ENCODE measurements at places on chromosomes 4 and X.

DNA sequence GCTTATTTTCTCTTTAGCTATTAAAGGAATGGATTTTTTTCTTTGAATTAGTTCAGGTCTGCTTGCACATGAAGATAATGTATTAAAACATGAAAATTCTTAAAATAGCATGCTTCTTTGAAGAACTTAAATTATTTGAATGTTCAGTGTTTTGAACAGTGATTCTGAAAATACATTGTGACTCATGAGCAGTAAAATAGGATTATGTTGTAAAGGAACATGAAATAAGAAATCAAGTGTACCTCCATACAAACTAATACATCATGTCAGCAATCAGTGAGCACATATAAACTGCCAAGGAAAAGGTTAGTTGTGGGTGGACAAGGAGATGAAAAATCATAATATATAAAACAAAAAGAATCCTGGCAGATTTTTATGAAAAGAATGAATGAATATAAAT lies 66.1 kb downstream of the SNX25 start:
- DNase-seq: no peak

GRCh38 chrX:130523460-130524394 lies 121.9 kb downstream of the RBMX2 start:
- no peak for DNase-seq

- DNase-seq: no peak
Observed at GRCh38 chrX:130100180-130100579, 10.1 kb downstream of the ELF4 start.

DNA sequence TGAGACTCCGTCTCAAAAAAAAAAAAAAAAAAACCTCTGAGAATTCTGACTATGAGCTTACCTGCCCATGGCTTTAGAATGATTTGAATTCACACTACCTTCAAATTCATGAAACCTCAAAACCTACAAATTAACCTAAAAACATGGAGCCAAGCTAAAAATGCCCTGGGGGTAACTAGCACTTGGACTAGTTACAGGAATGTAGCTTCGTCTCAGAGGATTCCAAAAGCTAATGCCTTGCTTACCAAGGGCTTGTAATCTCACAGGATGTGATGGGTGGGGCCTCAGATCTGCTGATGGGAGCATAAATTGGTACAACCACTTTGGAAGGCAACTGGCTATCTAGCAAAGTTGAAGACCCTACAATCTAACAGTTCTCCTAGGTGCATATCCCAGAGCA lies 79.4 kb upstream of the SPRY1 start:
- DNase-seq: no peak

GRCh38 chrX:153032397-153033118 lies 23.7 kb upstream of the PNMA3 start:
- DNase-seq: peak; percentile 35

DNA sequence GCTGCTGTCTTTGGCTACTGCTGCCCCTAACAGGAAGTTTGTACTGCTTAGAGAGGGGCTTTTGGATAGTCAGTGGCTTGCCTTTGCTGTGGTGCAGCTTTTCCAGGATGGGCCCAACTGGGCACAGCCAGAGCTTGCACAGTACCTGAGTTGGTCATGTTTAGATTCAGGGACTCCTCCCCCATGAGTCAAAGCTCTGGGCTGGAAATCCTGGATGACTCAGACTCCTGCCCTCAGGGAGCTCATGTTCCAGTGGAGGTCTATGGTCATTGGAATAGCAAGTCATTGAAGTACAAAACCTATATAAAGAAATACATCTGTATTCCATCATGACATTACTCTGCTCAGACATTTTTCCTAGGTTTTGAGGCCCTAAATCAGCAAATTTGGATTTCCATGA lies 66.7 kb upstream of the PJA1 start:
- DNase-seq: no peak

DNA sequence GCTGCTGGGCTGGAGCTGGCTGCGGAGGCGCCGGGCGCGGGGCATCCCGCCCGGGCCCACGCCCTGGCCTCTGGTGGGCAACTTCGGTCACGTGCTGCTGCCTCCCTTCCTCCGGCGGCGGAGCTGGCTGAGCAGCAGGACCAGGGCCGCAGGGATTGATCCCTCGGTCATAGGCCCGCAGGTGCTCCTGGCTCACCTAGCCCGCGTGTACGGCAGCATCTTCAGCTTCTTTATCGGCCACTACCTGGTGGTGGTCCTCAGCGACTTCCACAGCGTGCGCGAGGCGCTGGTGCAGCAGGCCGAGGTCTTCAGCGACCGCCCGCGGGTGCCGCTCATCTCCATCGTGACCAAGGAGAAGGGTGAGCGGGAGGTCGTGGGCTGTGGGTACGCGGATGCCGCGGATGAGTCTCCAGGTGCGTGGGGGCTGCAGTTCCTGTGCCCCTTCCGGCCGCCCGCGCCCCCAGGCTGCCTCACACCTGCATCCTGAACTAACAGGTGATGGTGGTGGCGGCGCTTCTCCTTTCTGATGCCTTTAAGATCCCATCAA lies 499 bp downstream of the CYP2U1 start:
- DNase-seq: peak; percentile 3

GRCh38 chr4:5900844-5901243 lies 8.0 kb upstream of the CRMP1 start:
- no peak for DNase-seq

- DNase-seq: no peak
Observed at GRCh38 chrX:154325541-154325940, 29.9 kb downstream of the TKTL1 start.

- DNase-seq: no peak
Observed at GRCh38 chr4:162770761-162771490, 395.8 kb downstream of the NAF1 start.

DNA sequence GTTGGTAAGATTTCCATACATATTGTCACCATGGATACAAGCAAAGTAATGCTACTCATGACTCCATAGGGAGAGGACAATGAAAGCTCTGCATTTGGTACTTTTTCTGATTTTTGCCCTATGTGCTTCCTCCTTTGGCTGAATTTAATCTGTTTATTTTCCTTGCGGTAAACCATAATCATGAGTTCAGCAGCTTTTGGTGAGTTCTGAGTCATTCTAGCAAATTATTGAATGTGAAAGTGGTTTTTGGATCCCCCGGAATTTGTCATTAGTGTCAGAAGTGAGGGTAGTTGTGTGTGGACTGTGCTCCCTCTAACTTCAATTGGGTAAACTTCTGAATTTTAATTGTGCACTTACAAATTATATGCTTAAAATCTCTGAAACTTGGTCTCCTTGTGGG lies 170.3 kb downstream of the MOSPD2 start:
- no peak for DNase-seq

GRCh38 chr4:139247241-139247640 lies 32.8 kb downstream of the MGARP start:
- no peak for DNase-seq

GRCh38 chrX:101950581-101950980 lies 18.8 kb upstream of the ZMAT1 start:
- DNase-seq: no peak

GRCh38 chr4:5139141-5139540 lies 87.9 kb downstream of the STK32B start:
- no peak for DNase-seq

- no peak for DNase-seq
Observed at GRCh38 chrX:107677501-107677901, 49.2 kb downstream of the PRPS1 start.

- DNase-seq: no peak
Observed at GRCh38 chrX:108261549-108262203, 170.1 kb downstream of the ATG4A start.

GRCh38 chr4:118033148-118034052 lies 886 bp upstream of the NDST3 start:
- DNase-seq: no peak

DNA sequence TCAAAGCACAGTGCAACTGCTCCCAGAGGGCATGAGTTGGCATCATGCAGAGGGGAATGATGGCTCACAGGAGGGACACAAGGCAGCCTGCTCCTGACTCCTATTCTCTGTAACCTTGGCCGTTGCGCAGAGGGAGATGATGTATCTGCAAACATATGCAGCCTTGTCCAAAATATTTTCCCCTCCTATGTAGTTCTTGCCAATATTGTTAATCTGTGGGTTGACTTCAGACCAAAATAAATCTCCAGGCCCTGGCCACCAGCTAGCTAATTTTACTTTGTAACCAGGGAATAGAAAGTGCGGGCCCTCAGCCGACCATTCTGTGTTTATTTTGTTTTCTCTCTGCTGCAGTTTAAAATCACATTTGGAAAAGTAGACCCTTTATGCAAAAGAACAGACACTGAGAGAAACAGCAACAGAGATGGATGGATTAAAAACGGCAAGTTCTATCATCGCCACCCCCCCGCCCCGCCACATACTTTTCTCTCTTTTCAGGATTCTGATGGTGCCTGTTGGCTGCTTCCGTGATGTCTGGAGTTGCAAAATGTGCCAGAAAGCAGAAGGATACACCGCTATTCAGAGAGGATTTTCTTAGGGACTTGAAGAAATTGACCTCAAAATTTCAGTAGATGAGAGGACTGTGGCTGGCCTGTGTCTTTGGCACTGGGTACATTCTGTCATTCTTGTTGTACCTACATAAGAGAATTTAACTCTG lies 185.3 kb upstream of the BCOR start:
- DNase-seq: no peak

- DNase-seq: no peak
Observed at GRCh38 chrX:145923376-145923775, 105.7 kb downstream of the SLITRK2 start.

DNA sequence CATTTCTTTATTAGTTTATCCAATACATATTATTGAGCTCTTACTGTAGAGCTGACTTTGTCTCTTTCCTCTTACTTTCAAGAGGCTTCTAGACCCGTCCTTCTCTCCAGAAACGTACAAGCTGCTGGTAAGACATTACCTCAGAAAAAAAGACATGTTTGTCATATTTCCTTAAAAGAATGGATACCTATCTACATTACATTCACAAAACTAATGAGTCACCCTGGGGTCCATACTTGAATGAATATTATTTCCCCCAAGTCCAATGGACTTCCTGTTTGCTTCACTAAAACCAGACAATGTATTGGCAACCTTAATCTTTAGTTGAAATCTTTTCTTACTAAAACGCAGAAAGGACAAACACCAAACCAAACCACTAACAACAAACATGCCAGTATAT lies 176.5 kb upstream of the CLNK start:
- no peak for DNase-seq

- no peak for DNase-seq
Observed at GRCh38 chr4:113524505-113525186, 236.9 kb downstream of the CAMK2D start.

DNA sequence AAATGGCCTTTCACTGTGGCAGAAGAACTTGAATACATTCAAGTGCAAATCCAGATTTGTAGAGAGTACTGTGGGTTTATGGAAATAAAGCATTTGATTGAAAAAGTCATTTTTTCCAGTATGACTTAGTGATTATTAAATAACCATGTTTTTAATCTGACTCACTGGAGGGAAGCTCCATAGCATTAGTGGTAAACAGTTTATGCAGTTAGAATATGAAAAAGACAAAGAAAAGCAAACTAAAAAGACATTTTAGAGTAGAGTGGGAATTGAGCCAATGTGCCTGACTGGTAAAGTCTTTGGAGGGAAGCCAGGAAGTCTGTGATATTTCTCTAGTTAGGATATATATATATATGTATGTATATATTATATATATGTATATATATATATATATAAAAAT lies 53.4 kb downstream of the FAT4 start:
- no peak for DNase-seq

DNA sequence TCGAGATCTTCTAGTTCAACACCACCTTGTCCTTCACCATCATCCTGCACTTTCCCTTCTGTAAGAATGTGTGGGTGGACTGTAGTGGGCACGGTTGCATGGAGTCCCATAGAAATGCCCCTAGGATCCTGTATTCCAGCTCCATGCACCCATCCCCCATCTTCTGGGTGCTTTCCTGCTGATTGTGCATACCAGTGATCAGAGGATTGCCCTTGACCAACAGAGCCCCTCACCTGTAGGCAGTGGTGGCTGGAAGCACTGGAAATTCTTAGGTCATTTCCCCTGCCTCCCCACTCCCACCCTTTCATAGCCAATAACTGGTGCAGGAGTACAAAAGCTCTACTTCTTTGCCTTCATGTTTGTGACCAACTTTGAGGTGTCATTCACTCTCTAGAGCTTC lies 213.4 kb upstream of the ARSJ start:
- DNase-seq: no peak

DNA sequence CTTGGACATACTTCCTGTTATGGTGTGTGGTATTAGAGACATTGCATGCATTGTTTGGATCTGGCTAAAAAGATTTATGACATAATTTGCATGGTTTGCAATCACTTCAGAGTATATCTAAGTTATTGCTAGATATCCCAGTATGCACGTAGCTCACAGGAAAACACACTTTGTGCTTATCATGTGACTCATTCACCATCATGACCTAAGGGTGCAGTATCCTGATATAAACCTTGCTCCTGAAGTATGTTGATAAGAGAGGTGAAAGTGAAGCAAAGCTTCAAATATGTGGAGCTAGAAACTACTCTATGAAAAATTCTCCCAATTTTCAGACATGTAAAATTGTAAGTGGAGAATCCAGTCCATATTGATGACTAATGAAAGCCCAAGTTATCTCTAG lies 46.9 kb upstream of the GRXCR1 start:
- DNase-seq: no peak

DNA sequence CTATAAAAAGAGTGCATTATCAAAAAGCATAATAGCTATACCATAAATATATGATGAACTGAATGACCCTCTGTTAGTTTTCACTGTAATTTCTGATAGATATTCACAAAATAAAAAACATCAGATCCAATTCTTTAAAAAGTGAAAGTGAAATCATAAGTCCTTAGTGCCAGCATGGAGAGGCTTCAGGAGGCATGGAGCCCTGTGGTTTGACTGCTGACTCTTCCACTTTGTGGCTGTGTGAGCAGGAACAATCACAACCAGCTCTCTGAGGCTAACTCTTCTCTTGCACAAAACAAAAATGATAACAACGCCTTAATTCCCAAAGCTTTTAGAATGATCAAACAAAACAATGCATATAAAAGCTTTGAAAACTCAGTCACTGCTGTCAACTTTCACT lies 1143.9 kb downstream of the PDHA2 start:
- no peak for DNase-seq

- no peak for DNase-seq
Observed at GRCh38 chr4:4613126-4613465, 71.2 kb upstream of the STX18 start.

DNA sequence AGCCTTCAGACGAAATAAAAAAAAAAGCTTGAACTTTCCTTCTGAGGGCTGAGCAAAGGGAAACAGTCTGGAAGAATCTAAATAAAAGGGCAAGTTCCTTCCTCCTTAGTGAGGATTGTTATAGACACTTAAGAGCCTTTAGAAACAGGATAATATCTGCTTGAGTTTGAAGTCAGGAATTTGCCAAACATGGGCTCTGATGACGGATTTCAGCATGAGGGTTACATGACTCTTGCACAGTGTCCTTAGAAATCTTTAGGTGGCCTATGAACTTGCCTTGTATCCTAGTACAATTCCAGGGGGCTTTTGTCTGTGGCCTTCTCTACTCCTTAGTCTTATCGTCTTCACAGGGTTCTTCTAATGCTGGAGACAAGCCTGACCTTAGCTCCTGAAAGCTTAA lies 94.1 kb downstream of the RLIM start:
- no peak for DNase-seq

DNA sequence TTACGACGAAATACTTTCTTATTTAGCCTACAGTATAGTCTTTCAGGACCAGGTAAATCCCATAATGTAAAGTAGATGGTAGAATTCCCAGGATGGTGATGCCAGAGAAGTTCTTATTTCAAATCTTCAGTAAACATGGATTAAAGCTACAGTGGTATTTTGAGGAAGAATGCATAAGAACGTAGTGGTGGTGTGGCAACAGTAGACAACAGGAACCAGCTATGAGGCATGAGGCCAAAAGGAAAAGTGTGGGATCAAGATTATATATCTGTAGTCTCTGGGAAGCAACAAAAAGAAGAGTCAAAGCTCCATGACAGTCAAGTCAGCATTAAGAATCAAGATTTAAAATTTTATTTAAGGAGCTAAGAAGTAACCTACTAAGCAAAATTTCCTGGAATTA lies 60.2 kb downstream of the METTL14 start:
- DNase-seq: no peak

Data from stimulated activated CD8-positive, alpha-beta memory T cell treated with anti-CD3 and anti-CD28 coated beads, Interleukin-7, amount 100 ng/mL, for 1 hour (primary cell).